Mucosa of descending colon (tissue), 3 donors: ENCODE measurements at places on chromosomes 11 and 22. TPM values are rescaled to one million over a fixed set of nuclear protein-coding genes. Genes with fewer than 3 reads are reported as not detected.

- peak; percentile 49 for DNase-seq
Measured at GRCh38 chr11:122108192-122108799, 7.7 kb downstream of the BLID start.

The XKR3 gene
- not detected for total RNA-seq

- no peak for DNase-seq
Measured at GRCh38 chr11:118142809-118143208, 9.8 kb downstream of the SCN4B start.

The CCDC81 gene
- total RNA-seq, result 0.73 TPM

GRCh38 chr11:34262531-34263081, 95.2 kb downstream of the ABTB2 start:
- DNase-seq, result no peak

The OR8D1 gene
- total RNA-seq, result not detected

DNA sequence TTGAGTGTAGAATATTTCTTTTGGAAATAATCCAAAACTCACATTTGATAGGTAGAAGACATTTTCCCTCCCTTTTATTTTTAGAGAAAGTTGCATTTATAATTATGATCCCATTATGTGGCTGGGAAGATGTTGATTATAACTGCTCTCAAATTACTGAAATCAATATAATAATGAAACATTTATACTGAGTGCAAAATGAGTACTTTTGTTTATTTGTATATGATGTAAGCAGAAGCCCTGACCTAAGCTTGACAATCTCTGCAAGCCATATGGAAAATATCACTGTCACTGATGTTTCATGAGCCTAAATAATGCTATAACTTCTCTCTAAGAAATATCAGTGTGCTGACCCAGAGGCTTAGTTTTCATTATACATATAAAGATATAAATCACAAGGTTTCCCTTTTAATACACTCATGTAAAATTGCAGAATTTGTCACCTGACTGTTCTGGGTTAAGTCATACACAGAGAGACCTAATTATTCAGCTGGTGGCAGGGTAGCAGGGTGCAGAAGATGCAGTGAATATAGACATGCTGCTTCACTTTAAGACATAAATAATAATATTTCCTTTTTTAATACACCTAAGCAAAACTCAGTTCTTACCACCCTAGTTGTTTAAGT, 99.2 kb downstream of the BBOX1 start:
- DNase-seq, result no peak

The PATE2 gene
- total RNA-seq, result not detected

The FGF4 gene
- total RNA-seq, result not detected

The MUC5AC gene
- 0.63 TPM for total RNA-seq

DNA sequence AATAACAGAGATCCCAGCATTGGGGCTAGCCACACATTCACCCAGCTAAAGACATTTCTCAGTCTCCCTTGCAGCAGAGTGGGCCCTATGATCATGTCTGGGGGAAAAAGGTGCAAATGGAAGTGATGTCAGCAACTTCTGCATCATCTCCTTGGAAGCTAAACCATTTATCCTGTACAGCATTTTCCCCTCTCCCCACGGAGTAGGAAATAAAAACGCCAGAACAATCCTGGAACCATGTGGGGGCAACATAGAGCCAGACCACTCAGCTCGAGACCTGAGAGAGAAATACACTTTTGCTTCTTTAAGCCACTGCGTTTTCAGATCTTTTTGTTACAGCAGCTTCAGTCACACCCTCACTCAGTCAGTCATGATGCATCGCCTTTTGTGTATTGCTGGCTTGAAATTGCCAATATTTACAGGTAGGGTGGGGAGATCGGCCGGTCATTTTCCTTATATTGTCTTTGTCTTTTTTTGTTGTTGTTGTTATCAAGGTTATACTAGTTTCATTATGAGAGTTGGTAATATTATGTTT, 9.1 kb upstream of the RAC2 start:
- no peak for DNase-seq

DNA sequence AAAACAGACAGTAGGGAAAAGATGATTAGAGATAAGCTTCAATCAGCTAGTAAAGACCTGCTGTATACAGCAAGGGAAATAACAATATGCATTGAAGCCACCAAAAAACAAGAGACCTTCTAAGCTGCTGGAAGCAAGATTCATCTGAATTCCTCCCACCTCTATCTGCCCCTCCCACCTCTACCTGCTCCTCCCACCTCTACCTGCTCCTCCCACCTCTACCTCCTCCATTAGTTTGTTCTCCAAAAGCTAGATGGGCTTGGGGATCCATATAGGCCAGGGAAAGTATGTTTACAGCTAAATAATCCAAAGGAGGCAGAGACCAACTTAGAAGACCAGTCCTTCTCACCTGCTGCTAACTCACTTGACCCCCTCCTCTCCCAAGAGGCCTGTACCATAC, 33.2 kb downstream of the PAK1 start:
- DNase-seq, result no peak

The FJX1 gene
- total RNA-seq, result 0.36 TPM

DNA sequence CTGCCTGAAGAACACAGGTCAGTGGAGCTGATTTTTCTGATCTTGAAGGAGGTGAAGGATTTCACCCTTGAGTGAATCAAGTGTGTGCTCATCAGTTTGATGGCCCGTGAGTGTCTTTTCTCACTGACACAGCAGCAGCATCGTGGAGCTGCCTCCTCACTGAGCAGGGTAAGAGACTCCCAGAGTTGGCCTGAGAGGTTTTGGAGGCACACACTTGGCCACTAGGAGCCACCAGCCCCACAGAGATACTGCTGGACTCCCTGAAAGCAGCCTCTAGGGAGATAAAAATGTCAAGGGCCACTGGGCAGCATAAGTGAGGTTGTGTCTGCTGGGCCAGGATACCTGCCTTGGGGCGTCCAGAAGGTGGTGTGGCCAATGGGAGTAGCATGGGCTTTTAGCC, 245.4 kb downstream of the GRIK4 start:
- DNase-seq, result no peak

The NXPE2 gene
- total RNA-seq, result 20.4 TPM

GRCh38 chr11:47773882-47774281, 6.7 kb upstream of the FNBP4 start:
- DNase-seq, result no peak

The CARD18 gene
- not detected for total RNA-seq

- no peak for DNase-seq
Measured at GRCh38 chr11:69483691-69484426, 2.4 kb downstream of the LINC01488 start.

- no peak for DNase-seq
Measured at GRCh38 chr11:36053281-36053680, 109.4 kb downstream of the LDLRAD3 start.

DNA sequence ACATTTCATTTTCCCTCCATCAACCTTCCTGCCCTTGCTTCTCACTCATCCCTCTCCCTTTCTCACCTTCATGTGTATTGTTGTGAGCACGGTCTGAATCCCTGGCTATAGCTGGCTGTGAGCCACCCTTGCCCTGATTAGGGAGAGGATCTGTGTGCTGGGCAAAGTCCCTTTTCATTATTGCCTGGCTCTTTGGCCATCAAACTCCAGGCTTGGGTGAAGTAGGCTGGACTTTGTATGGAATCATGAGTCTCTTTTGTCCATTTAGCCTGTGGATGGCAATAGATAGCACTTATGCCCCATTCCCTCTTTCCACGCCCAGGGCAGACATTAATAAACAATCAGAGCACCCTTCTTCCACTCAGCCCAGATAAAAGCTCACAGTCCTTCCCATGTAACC, 6.7 kb downstream of the MYO18B start:
- DNase-seq, result peak; percentile 65

GRCh38 chr11:40054631-40055030, 1404.8 kb downstream of the LRRC4C start:
- DNase-seq, result no peak

DNA sequence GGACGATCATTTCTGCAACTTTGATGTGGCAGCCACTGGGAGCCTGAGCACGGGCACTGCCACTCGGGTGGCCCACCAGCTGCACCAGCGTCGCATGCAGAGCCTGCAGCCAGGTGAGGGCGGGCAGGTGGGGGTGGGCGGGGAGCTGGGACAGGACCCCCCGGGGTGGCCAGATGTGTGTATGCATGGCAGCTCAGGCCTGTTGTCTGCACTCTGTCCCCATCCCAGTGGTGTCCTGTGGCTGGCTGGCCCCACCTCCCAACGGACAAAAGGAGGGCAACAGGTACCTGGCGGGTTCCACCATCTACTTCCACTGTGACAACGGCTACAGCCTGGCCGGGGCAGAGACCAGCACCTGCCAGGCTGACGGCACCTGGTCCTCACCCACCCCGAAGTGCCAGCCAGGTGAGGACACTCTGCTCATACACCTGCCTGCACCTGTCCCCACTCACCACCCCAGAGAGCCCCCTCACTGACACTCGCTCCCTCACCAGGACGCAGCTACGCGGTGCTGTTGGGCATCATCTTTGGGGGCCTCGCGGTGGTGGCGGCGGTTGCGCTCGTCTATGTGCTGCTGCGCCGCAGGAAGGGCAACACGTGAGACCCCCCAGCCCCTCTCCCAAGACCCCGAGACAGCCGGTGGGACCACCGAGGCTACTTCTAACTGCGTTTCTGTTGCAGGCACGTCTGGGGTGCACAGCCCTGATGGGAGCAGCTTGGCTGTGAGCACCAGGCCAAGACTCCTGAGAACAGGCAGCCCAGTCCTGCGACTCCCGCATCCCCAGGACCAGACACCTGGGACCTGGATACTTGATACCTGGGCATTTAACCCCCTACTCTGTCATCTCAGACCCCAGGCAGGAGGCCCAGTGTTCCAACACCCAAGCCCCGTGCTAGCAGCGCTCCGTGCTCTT, 6.7 kb downstream of the SUSD2 start:
- DNase-seq, result no peak

- DNase-seq, result no peak
Measured at GRCh38 chr11:110900426-110900825, 188.2 kb upstream of the ARHGAP20 start.

The LSP1 gene
- 23.6 TPM for total RNA-seq

DNA sequence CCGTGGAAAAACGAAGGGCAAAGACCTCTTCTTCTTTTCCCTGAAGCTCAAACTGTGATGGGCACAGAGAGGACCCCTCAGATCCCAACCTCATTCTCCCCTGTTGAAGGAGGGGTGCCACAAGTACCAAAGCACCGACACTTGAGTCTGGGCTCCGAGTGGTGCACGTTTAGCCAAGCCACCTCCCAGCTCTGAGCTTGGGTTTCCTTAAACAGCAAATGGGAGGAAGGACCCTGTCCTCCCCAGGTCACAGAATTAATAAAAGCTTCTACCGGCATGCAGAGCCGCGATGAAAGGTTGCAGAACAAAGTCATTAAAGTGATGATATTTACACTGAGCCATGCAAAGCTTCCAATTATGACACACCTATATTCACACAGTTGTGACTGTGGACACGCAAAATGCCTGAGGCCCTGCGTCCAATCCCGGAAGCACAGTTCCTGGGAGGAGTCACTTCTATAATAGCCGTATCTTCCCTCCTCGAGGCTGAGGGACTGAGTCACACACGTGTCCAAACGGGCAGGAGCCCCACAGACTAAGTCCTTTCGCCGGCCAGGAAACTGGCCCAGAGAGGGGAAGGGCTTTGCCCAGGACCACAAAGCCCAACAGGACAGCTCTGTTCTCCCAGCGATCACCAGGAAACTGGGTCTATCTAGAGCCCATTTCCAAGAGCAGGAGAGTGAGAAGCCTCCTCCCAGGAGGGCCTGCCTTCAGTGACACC, 922 bp upstream of the CSNK1E start:
- DNase-seq, result peak; percentile 85

GRCh38 chr11:2390091-2390724, 10.3 kb upstream of the TSSC4 start:
- no peak for DNase-seq

GRCh38 chr22:39474351-39475111, 17.7 kb downstream of the MGAT3 start:
- DNase-seq, result no peak

The MIOX gene
- total RNA-seq, result not detected

The GRAP2 gene
- 3.4 TPM for total RNA-seq

The CECR2 gene
- 1.4 TPM for total RNA-seq

DNA sequence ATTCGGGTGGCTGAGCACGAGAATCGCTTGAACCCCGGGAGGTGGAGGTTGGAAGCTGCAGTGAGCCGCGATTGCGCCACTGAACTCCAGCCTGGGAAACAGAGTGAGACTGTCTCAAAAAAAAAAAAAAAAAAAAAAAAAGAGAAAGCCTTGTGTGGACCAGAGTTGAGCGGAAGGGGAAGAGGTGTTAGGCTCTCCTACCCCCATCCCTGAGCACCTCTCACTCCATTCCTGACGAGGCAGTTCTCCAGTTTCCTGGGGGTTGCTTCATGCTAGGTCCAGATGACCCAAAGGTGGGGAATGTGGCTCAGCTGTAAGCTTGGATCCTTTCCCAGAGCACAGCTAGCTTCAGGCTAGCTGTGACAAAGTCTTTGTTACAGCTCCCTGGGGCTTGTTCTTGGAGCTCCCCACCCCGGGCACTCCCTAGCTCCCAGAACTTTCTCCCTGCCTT, 8.8 kb upstream of the DNAL4 start:
- no peak for DNase-seq

- no peak for DNase-seq
Measured at GRCh38 chr11:113350336-113351067, 36.1 kb downstream of the TTC12 start.

The OR10S1 gene
- total RNA-seq, result not detected

DNA sequence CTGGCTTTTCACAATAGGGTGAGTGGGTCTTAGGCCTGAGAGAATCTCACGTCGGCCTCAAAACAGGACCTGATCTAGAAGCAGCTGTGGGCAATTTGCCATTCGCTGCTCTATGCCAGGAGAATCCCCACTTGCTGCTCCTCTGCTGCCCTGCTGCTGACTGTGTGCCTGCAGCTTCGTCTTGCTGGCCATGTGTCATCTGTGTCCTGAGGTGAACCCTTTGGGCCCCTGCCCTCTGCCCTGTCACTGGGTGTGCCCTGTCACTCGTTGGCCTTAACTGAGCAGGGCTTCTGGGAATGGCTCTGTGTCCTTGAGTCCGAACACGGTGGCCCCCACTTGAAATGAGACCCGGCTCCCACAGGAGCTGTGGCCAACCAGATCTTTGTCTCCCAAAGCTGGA, 6.2 kb downstream of the NAA40 start:
- peak; percentile 36 for DNase-seq

The TMEM225 gene
- not detected for total RNA-seq

- DNase-seq, result no peak
Measured at GRCh38 chr11:104594228-104594958, 303.9 kb downstream of the CASP12 start.

DNA sequence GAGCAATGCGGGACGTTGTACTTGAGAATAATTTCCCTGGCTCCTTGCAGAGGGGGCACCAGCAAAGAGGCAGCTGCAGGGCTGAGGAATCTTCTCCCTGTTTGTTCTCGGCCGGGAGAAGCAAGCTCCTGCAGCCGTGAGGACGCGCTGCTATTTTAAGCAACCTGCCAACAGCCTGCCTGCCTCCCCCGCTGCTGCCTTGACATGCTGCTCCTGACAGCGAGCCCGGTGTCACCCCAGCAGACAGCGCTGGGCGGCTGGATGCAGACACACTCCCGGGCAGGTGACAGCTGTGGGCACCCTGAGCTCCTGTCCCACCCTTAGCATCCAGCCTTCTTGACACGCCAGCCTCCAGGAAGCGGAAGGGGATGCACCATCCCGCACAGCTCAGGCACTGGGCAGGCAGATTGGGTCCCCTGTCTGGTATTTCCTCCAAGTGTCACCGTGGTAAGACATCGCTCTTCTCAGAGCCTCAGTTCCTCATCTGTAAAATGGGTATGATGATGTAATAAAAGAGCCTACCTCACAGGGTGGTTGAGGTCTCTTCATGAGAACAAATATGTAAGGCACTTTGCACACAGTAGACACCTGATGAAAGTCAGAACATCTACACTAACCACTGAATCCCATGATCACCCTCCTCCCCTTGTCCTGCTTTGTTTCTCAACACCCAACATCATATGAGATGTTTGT, 530.6 kb downstream of the MN1 start:
- no peak for DNase-seq

The SERGEF gene
- 45.0 TPM for total RNA-seq

- no peak for DNase-seq
Measured at GRCh38 chr11:129943036-129943435, 47.7 kb upstream of the NFRKB start.
